ENCODE measurements at places on chromosomes 6 and 20.

DNA sequence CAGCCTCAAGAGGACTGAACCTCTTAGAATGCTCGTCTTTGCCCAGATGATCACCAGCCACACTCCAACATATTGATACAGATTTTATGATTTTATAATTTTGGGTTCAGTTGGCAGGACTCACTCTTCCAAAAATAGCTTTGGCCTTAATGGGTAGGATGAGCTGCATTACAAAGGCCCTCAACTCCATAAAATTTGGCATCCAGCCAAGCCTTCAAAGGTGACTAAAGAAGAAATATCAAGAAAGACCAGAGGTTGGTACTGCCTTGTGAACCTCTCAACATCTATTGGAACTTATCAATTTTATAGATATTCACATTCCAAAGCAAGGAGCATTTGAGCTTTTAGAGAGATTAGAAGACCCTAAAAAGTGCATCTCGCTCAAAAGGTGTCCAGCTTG is 48.4 kb upstream of the SNAP25 start:
- no peak for DNase-seq

- no peak for DNase-seq
Observed at GRCh38 chr20:38406476-38406875, 28.7 kb downstream of the SNHG17 start.

DNA sequence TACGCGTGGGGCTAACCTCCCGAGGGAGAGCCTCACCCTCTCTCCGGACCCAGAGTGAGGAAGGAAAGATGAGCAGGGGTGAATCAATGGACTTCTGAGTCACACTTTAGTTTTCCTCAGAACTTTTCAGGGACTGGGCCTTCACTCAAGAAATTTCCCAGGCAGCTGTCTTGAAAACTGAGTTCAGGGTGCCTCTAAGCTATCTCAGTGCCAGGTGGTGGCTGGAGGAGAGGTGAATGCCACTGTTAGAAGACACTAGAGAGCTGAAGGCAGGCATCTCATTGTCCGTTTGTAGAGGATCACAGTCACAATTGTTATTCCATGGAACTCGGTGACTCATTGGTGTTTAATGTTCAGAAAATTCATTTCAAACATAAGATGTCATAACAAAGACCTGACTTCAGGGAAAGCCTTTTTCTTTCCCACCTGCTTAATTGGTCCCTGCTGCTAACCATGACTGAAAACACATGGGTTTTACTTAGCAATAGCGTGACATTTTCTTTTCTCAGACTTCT is 5.3 kb upstream of the SERPINB6 start:
- DNase-seq, result no peak

GRCh38 chr6:158409451-158409850 is 97.2 kb downstream of the TULP4 start:
- DNase-seq, result no peak

GRCh38 chr6:104730450-104730849 is 129.3 kb downstream of the HACE1 start:
- no peak for DNase-seq

DNA sequence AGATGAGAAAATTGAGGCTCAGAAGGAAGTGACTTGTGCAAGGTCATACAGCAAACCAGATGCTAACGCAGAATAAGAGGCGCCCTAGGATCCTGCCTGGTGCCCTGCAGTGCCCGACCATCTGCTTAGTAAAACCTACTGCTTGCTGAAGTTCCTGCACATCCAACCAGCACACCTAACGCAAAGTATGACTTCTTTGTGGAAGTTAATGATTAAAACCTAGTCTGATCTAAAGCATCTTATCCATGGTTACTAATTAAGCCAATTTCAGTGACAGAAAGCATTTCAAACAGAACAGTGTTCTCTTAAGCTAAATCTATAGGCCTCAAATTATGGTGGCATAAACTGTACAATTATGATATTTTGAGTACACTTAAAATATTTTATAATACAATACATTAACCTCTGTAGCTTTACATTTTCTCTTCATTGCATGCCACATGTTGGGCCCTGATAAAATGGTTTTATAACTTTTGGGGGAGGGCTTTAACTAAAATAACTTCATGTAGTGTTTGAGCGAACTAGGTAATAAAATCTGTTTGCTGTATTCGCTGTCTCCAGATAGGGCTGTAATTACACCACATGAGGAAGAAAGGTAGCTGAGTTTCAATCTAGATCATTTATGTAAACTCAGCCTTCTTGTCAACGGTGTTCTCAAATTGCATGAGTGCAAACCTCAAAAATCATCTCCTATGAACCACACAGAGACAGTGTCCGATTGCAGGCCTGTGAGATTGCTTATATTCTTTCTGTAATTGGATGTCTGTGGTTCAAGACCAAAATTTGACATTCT is 37.5 kb upstream of the BEND3 start:
- DNase-seq, result no peak

- DNase-seq, result no peak
Observed at GRCh38 chr6:34424200-34425131, 1.4 kb downstream of the RPS10 start.

GRCh38 chr6:109478222-109478805 is 4.7 kb downstream of the ZBTB24 start:
- no peak for DNase-seq

DNA sequence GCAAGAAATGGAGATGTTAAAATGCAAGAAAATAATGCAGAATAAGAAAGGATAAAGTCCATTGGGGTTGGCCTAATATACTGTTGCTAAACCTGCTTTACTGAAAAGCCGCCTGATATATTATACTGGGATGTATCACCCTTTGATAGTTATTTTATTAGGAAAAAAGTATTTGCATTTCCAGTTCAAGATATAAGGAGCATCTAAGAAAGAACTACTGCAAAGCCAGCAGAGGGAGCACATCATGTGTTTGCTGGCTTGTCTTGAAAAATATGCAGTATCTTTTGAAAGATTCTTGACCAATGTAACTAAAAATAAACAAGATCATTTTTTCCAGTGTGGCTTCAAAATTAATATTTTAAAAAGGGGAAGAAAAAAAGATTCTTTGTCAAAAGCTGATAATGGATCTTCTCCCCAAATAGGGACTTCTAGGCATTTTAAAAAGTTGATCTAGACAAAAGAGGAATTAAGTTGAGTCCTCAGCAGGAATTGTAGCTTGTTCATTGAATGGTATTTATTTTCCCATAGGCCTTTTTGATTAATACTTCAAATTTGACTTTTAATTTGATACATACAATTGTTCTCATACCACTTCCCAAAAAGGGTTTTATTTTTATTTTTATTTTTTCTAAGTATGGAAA is 214.9 kb downstream of the ZFAND3 start:
- DNase-seq, result no peak

DNA sequence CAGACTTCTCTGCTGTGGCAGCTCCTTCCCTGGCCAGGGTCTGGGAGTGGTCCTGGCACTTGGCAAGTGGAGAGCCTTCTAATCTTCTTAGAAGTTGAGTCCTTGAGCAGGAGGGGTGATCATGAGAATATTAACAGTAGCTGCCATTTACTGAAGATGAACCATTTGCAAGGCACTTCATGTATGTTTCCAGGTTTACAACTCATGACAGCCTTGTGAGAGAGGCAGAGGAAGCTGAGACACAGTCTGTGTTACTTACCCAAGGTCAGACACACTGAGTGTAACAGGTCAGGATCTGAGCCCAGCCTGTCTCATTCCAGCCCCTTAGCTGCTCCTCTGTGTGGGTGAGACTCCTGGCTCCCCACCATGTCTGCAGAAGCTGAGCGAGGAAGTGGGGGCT is 45.5 kb upstream of the SRF start:
- no peak for DNase-seq

GRCh38 chr6:103534095-103534494 is 1325.6 kb downstream of the HACE1 start:
- DNase-seq, result no peak

- no peak for DNase-seq
Observed at GRCh38 chr6:159966339-159966738, 2.5 kb upstream of the IGF2R start.

GRCh38 chr6:136465766-136466303 is 84.4 kb downstream of the MAP7 start:
- DNase-seq, result no peak

GRCh38 chr20:13877793-13878192 is 93.0 kb downstream of the NDUFAF5 start:
- no peak for DNase-seq

DNA sequence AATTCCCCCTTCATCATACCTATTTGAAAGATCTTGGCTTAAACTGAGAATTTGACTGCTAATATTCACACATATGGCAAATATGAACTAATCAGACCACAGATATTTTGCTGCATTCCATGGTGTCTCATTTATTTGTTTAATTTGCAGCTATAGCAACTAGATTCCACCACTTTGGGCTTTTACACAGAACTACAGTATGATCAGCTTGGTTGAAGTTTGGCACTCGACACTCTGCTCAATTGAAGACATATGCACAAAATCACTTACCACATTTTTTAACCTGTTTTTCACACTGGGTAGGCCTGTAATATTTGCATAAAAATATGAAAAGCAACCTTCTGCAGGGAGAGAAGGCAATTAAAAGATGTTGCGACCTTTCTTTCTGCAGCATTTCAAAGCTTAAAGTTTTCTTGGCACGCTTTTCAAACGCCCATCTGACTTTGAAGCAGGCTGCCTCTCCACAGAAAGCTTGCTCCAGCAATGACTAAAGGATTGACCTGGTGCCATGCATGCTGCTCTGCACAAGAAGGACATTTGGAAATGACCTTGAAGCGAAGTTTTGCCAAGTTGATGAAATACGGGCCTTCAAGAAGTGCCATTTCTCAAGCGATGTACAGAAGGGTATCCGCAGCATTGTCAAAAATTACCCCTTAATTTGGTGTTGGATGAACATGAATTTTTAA is 126.7 kb downstream of the AIG1 start:
- no peak for DNase-seq

DNA sequence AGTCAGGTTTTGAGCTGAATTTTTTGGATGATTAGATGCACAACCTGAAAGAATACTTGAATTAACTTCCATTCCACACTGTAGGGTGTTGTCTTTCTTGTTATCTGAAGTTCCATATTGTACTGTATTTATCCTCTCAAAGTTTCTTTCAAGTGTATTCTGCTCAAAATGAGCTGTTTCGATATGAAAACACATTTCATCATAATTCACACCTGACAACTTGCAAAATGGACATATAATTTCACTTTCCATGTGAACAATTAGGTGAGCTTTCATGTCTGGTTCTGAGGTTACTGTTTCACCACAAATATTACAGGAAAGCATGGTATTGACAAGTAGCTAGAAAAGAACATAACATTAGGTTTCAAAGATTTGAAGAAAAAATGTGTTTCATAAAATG is 1.7 kb downstream of the ZUP1 start:
- DNase-seq, result no peak

GRCh38 chr20:23881371-23881770 is 1.8 kb upstream of the CST5 start:
- DNase-seq, result no peak

- DNase-seq, result no peak
Observed at GRCh38 chr6:157853902-157854502, 31.0 kb downstream of the SNX9 start.

DNA sequence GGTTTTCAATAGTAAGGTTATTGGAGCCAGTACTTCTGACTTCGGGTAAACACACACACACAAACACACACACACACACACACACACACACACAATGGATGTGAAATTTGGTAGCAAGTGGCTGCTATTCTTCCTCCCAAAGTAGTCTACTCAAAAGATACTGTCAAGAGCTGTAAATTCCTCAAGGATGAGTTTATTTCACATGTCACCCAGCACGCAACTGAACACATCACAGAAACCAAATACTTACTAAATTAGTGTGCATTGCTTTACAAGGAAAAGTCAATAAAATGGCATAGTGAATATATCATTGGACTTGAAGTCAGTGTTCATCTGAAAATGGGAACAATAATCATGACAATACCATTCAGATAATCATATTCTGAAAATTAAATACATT is 32.9 kb downstream of the MMUT start:
- DNase-seq, result no peak

DNA sequence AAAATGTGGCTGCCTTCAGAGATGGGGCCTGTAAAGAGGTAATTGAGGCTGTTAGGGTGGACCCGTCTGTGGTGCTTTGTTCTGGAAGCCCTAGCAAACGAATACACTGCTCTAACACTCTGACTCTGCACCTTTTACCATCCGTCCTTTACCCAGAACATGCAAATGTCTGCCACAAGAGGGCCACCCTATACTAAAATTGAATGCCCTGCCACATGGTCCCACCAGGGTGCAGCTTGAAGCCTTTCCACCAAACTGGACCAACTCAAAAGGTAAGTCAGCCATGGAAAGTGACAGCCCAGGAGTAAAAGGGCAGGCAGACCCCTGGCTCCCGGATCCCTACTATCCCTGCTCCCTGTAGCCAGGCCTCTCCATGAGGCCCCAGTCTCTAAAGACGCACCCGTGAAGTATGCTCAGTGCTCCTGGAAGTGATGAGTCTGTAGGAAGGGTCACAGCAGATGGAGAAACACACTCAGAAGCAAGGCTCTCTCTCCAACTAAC is 5.8 kb upstream of the BFSP1 start:
- peak; percentile 56 for DNase-seq

DNA sequence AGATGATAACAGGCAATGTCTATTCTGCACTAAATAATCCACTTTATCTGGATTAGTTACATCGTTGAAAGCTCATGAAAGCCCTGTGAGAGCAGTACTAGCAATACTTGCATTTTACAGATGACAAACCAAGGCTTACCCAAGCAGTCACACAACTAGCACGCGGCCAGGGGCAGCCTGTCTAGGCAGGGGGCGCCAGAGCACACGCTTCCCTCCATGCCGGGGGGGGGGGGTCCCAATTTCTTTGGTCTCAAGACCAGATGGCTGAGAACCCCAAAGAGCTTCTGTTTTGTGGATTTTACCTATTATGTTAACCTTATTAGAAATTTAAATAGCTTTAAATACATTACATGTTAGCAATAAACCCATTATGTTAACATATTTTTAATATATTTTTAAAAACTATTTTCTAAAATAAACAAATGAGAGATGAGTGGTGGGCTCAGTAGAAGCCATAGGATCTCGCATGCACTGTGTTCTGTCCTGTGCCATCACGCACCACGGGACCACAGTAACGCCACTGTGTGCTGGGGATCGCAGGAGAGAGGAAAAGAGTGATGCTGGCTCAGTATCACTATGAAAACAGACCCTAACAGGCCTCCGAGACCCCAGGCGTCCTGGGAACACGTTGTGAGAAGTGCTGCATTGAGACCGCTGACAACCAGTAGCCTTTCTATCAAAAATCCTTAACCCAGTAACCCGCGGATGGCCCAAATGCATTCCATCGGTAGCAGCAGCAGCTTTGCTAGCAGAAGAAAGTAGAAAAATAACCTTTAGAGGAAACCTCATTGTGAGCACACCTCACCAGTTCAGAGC is 5.3 kb upstream of the PRR18 start:
- DNase-seq, result peak; percentile 57

- peak; percentile 22 for DNase-seq
Observed at GRCh38 chr6:22828179-22829062, 259.1 kb downstream of the HDGFL1 start.

DNA sequence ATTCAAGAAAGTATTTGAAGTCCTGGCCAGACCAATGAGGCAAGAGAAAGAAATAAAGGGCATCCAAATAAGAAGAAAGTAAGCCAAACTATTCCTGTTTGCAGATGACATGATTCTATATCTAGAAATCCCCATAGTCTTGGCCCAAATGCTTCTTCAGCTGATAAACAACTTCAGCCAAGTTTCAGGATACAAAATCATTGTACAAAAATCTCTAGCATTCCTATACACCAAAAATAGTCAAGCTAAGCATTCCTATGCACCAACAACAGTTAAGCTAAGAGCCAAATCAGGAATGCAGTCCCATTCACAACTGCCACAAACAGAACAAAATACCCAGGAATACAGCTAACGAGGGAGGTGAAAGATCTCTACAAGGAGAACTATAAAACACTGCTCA is 60.1 kb upstream of the PHIP start:
- no peak for DNase-seq
